ENCODE measurements at places on chromosomes 16 and 17. TPM values are rescaled to one million over a fixed set of nuclear protein-coding genes. Genes with fewer than 3 reads are reported as not detected.
A peak's percentile ranks its signal among the peaks of the same experiment; 100 is the strongest.

GRCh38 chr17:61837175-61838051 lies 25.9 kb downstream of the BRIP1 start:
- H3K27ac ChIP-seq, result no peak overlapping the region
- peak; percentile 37 for ATAC-seq
- no peaks in the 10 kb centered on the region for H3K36me3 ChIP-seq
- no peak overlapping the region for H3K4me3 ChIP-seq
- no peaks in the 10 kb centered on the region for H3K27me3 ChIP-seq

DNA sequence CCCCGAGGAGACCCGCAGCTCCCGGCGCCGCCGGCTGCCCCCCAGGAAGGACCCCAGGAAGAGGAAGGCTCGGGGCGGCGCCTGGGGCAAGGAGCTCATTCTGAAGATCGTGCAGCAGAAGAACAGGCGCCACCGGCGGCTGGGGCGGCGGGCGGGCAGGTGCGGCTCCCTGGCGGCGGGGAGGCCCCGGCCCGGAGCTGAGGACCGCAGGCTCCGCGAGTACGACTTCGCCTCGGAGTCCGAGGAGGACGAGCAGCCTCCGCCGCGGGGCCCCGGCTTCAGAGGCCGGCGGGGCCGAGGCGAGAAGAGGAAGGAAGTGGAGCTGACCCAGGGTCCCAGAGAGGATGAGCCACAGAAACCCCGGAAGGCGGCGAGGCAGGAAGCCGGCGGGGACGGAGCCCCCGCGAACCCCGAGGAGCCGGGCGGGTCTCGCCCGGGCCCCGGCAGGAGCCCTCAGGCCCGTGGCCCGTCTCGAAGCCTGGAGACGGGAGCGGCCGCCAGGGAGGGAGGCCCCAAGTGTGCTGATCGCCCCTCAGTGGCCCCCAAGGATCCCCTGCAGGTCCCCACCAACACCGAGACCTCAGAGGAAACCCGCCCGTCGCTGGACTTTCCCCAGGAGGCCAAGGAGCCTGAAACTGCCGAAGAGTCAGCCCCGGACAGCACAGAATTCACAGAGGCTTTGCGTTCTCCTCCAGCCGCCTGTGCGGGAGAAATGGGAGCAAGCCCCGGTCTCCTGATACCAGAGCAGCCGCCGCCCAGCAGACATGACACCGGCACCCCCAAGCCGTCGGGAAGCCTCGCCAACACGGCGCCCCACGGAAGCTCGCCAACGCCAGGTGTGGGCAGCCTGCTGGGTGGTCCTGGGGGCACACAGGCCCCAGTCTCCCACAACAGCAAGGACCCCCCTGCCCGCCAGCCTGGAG lies 22.3 kb upstream of the ZFPM1 start:
- ATAC-seq, result peak; percentile 71
- H3K27ac ChIP-seq, result no peak overlapping the region

DNA sequence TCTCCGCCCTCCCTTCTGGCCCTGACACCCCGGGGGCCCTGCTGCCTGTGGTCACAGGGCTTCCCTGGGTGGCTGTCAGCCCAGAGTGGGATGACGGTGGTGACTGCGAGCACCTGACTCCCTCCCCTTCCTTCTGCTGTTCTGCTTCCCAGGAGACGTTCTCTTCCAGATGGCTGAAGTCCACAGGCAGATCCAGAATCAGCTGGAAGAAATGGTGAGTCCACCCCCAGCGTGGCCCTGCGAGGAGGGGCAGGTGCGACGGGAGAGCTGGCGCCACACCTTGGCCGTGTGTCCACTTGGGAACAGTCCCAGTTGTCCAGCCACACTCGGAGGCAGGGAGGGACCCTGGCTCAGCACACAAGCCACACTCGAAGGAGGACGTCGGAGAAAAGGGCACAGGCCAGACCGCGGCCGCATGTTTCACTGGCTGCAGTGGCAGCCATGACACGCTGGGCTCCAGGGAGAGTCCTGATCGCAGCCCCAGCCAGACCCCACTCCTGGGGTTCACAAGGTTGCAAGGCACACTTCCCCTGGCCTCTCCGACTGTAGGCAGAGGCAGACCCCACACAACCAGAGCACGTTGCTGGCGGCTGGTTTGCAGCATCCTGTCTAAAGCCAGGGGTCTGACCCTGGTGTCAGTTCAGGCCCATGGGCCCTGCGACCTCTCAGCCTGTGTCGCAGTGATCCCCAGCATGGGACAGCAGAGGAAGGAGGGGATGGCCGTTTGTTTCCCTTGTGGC lies 49.9 kb downstream of the BAIAP2 start:
- H3K4me3 ChIP-seq, result no peak overlapping the region
- no peak overlapping the region for H3K27ac ChIP-seq
- no peaks in the 10 kb centered on the region for H3K4me1 ChIP-seq
- H3K36me3 ChIP-seq, result no peaks in the 10 kb centered on the region

DNA sequence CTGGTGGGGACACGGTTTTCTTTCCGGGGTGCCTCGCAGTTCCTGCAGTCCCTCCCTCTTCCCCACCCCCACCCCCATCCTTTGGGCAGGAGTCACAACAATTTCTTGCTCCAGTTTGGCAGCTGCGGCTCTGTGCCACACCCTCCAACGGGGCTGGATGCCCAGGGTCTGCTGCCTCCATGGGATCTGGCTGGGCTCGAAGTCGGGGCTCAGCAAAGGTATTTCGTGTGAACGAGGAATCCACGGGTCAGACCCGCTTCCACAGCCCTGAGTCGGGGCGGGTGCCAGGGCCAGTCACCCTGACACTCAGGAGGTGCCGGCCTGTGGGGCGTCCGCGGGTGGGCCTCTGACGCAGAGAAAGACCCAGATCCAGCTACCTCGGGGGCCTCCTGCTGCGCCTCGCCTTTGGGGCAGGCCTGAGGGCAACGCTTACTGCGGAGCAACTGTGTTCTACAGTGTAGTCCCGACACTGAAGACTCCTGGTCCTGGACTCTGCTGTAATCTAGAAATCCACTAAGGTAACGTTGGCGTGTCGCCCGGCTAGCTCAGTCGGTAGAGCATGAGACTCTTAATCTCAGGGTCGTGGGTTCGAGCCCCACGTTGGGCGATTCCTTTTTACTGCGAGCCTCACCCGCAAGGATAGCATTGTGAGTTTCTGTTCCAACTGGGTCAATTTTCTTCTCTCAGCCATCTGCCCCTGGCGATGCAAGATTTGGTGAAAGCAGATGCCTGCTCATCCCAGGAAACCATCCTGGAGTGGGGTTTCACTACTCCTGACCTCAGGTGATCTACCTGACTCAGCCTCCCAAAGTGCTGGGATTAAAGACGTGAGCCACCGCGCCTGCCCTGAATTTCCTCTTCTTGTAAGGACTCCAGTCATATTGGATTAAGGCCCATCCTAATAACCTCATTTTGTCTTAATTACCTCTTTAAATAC lies 12.6 kb upstream of the OR1F1 start:
- peaks cover 24% of the 10 kb centered on the region for H3K4me1 ChIP-seq
- H3K27me3 ChIP-seq, result peaks cover 42% of the 10 kb centered on the region
- H3K36me3 ChIP-seq, result peaks cover 14% of the 10 kb centered on the region
- ATAC-seq, result no peak
- H3K4me3 ChIP-seq, result peak overlapping the region; percentile 16
- H3K27ac ChIP-seq, result no peak overlapping the region

DNA sequence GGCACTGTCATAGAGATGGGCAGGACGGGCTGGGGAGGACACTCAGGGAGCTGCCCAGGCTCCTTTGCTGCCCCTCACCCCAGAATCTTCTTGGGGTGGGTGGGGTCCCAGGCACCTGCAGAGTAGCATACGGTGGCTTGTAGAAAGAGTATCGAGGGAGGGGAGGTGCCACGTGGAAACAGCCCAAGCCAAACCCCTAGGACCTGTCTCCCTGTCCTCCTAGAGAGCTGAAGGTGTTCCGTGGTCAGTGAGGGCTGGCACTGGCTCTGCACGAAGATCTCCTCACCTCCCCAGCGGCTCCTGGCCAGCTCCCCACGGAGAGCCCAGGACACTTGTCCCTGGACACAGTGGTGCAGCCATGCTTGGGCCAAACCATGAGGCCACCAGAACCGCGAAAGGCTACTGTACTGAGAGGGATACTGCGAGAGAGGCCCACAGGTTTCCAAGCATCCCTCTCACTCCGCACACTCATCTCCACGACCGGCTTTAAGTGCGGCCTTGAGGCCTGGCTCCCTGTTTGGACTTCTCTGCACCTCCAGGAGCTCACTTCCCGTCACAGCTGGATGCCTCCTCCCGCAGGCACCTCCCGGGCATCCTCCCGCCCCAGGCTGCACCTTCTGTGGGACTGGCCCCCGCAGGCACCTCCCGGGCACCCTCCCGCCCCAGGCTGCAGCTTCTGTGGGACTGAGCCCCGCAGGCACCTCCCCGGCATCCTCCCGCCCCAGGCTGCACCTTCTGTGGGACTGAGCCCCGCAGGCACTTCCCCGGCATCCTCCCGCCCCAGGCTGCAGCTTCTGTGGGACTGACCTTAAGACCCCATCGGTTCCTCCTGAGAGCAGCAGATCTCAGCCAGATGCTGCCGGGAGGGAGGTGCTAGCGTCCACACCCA lies 2.0 kb upstream of the MAFG start:
- H3K4me3 ChIP-seq, result peak overlapping the region; percentile 53
- H3K27me3 ChIP-seq, result no peaks in the 10 kb centered on the region
- H3K27ac ChIP-seq, result no peak overlapping the region
- H3K4me1 ChIP-seq, result peaks cover 7% of the 10 kb centered on the region
- ATAC-seq, result no peak
- H3K36me3 ChIP-seq, result peaks cover 24% of the 10 kb centered on the region

GRCh38 chr17:4074831-4075495 lies 67.9 kb downstream of the ZZEF1 start:
- no peak overlapping the region for H3K27ac ChIP-seq
- no peaks in the 10 kb centered on the region for H3K27me3 ChIP-seq
- H3K4me3 ChIP-seq, result no peak overlapping the region
- ATAC-seq, result peak; percentile 48
- peaks cover 100% of the 10 kb centered on the region for H3K36me3 ChIP-seq
- peaks cover 6% of the 10 kb centered on the region for H3K4me1 ChIP-seq

- H3K36me3 ChIP-seq, result peaks cover 53% of the 10 kb centered on the region
- H3K4me1 ChIP-seq, result peaks cover 20% of the 10 kb centered on the region
- H3K27me3 ChIP-seq, result no peaks in the 10 kb centered on the region
Observed at GRCh38 chr17:67366193-67367157, at the start of gene PSMD12. Gene PSMD12 (minus strand): TSS chr17:67366577. CDS start chr17:67366519, 58 bp downstream.

DNA sequence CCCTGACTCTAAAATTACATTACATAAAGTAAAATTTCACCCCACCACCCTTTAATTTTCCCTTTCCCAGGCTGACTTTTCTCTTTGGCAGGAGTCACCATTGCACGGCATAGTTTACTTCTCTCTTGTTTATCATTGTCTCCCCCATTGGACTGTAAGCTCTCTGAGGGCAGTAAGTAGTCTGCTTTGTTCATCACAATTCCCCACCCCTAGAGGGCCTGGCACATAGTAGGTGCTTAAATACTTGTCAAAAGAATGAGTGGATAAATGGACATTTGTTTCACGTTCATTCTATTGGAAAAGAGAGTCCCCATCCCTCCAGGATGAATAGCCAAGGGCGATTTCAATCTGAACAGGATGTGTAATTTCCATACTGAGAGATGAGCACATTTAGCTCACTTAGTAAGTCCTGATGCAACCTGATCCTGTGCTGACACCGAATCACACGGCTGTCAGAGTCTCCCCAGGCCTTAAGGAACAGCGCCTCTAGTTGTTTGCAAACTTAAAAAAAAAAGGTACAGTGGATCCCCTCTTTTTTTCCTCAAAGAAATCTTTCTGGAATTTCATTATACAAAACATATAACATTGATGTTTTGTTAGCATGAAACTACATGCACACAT lies 54.0 kb downstream of the AKAP1 start:
- H3K4me3 ChIP-seq, result no peak overlapping the region
- no peak overlapping the region for H3K27ac ChIP-seq
- H3K4me1 ChIP-seq, result peaks cover 4% of the 10 kb centered on the region
- ATAC-seq, result peak; percentile 44
- H3K36me3 ChIP-seq, result no peaks in the 10 kb centered on the region
- peaks cover 7% of the 10 kb centered on the region for H3K27me3 ChIP-seq

- H3K27me3 ChIP-seq, result peaks cover 9% of the 10 kb centered on the region
- ATAC-seq, result no peak
- no peaks in the 10 kb centered on the region for H3K36me3 ChIP-seq
- H3K27ac ChIP-seq, result no peak overlapping the region
Observed at GRCh38 chr16:50844840-50845239, 103.0 kb downstream of the CYLD start.

DNA sequence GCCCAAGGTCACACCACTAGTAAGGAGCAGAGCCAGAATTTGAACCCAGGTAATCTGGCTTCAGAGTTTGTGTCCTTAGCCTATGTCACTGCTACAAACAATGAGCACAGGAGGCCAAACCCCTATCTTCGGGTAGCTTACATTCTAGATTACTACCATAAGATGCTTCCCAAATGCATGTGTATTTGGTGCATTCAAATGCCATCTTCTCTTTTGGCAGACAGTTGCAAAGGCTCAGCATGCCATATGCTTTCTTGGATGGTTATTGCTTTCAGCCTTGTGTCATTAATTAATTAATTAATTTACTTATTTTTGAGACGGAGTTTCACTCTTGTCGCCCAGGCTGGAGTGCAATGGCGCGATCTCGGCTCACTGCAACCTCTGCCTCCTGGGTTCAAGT lies 80.7 kb downstream of the DNAH3 start:
- no peaks in the 10 kb centered on the region for H3K36me3 ChIP-seq
- no peak for ATAC-seq
- no peak overlapping the region for H3K27ac ChIP-seq
- no peaks in the 10 kb centered on the region for H3K4me1 ChIP-seq
- H3K27me3 ChIP-seq, result no peaks in the 10 kb centered on the region

GRCh38 chr17:35236821-35237220 lies 6.1 kb upstream of the SLFN5 start:
- peaks cover 46% of the 10 kb centered on the region for H3K4me1 ChIP-seq
- H3K27me3 ChIP-seq, result no peaks in the 10 kb centered on the region
- ATAC-seq, result no peak
- no peak overlapping the region for H3K27ac ChIP-seq

DNA sequence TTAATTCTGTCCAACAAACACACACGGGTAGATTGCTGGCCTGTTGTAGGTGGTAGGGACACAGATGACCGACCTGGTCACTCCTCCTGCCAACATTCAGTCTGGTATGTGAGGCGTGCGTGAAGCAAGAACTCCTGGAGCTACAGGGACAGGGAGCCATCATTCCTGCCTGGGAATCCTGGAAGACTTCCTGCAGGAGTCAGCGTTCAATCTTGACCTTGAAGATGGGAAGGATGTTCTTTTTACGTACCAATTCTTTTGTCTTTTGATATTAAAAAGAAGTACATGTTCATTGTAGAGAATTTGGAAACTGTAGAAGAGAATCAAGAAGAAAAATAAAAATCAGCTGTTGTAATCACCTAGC lies 3.5 kb upstream of the ADGRG3 start:
- H3K36me3 ChIP-seq, result no peaks in the 10 kb centered on the region
- no peak overlapping the region for H3K4me3 ChIP-seq
- no peaks in the 10 kb centered on the region for H3K4me1 ChIP-seq
- no peaks in the 10 kb centered on the region for H3K27me3 ChIP-seq

DNA sequence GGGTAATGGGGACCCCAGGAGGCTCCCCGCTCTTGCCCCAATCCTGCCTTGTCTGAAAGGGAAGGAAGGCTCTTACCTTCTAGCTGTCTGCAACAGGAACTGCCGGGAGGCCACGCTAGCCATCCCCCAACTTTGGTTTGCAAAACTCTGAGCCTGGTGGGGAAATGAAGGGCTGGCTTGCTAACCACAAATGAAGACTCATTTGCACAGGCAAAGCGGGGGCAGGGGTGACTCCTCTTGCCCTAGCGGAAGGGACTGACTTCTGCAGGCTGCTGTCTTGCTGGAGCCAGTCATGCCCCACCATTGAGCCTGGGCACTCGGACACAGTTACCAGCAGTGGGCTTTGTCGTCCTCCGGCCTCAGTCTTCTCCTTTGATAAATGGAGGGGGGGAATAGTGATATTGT lies 52.6 kb downstream of the PLCG2 start:
- ATAC-seq, result peak; percentile 59
- no peaks in the 10 kb centered on the region for H3K36me3 ChIP-seq
- H3K4me1 ChIP-seq, result no peaks in the 10 kb centered on the region
- H3K27ac ChIP-seq, result no peak overlapping the region

Gene GNGT2
- 23.1 TPM for total RNA-seq

Gene MAP2K6
- total RNA-seq, result 2.4 TPM

Gene CLEC19A
- total RNA-seq, result not detected

Gene MSLN
- not detected for total RNA-seq

Gene HYDIN
- total RNA-seq, result 0.40 TPM

Gene NUDT7
- 3.8 TPM for total RNA-seq

Data from activated T-helper 17 cell treated with anti-CD3 and anti-CD28 coated beads, Interleukin-2, amount 50 U/mL, for 72 hours (primary cell).